ENCODE measurements at places on chromosomes 12 and 14.

DNA sequence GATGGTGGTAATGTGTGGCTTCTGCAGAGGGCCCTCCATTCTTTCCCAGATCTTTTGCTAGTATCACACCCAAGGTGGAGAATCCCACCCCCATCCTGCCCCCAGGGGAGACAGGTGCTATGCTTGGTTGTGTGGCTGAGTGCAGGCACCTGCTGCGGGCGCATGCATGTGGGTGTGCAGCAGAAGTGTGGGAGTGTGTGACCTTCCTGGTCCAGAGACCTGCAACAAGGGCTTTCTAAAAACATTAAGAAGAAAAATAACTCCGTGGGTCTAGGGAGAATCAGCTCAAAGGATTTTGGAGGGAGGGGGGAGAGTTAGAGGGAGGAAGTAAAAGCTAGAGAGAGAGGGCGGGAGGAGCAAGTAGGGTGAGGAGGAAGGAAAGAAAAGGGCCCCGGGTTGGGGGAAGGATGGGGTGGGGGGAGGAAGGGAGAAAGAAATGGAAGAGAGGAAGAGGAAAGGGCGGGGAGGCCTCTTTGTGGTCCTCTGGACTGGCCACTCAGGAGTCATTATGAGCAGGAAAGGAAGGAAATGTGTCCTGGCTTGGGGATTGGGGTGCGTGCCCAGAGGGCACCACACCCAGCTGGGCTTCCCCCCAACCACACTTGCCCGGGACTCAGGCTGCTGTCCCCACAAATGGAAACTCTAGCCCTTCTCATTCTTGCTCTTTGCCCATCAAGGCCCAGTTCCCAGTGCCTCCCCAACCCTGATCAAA lies 3.1 kb upstream of the FIGNL2 start:
- no peak for DNase-seq

- no peak for DNase-seq
These were observed 64.8 kb upstream of the PLEKHA5 start for GRCh38 chr12:19064713-19065112.

DNA sequence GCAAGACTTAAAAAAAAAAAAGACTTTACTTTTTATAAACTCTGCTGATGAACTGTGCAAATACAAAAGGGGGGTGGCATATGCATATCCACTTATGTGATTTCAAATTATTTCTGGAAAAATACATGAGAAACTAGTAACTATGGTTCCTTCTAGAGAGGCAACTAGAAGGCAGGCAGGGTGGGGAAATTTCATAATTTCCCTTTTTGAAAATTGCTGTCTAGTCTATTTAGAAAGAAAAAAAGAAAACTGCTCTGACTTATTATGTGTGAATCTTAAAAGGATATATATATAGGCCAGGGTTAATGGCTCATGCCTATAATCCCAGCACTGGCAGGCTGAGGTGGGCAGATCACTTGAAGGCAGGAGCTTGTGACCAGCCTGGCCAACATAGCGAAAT lies 42.3 kb downstream of the ANAPC7 start:
- no peak for DNase-seq

DNA sequence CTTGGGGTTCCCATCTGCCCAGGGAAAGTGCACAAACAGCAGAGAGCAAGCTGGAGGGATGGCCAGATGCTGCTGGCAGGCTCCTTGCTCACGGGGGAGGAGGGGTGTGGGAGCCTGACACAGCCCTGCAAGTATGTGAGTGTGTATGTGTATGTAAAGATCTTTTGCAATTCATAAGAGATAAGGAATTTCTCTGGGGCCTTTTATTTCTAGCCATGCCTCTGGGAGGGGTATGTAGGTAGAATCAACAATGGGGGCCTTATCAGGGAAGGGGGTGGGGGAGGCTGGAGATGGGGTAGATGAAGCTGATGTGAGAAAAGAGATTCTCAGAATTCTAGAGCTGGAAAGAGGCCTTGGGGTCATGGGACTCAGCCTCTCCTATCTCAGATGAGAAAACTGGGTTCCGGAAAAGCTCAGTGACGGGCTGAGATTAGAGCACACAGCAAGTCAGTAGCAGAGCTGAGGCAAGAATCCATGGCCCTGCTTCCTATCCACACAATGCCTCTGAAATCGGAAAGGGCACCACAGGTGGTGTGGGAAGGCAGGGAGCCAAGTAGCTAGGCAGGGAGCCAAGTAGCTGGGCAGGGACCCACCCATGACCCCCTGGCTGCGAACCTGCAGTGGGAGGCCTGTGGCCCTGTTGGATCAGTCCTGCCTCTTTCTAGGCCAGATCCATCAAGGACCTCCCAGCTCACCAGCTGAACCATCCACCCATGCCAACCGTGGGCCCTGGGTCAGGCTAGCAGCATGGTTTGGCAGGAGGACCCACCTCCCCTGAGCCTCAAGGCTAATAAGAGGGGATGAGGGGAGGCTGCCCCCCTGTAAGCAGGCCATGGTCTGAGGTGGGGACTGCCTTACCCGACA lies 54.7 kb downstream of the PLEKHG3 start:
- no peak for DNase-seq

- DNase-seq, result no peak
These were observed 112.9 kb downstream of the TSPAN9 start for GRCh38 chr12:3190101-3190500.

GRCh38 chr12:3119756-3120601 lies 42.8 kb downstream of the TSPAN9 start:
- DNase-seq, result no peak

DNA sequence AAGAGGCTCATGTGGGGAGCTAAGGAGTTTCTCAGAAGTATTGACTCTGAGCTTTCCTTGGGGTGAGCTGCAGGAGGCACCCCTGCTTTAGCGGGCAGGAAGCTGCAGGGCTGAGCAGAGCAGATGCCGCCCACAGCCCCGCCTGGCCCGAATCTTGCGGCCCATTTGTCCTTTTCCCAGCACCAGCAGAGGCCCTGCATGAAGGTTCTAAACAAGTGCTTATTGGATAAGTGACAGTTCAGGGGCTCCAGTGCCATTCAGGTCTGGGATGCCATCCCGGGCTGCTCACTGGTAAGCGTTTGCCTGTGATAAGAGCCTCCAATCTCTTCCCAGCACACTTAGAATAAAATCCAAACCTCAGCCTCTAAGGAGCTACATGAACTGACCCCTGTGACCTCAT lies 11.4 kb downstream of the RILPL1 start:
- DNase-seq, result no peak

DNA sequence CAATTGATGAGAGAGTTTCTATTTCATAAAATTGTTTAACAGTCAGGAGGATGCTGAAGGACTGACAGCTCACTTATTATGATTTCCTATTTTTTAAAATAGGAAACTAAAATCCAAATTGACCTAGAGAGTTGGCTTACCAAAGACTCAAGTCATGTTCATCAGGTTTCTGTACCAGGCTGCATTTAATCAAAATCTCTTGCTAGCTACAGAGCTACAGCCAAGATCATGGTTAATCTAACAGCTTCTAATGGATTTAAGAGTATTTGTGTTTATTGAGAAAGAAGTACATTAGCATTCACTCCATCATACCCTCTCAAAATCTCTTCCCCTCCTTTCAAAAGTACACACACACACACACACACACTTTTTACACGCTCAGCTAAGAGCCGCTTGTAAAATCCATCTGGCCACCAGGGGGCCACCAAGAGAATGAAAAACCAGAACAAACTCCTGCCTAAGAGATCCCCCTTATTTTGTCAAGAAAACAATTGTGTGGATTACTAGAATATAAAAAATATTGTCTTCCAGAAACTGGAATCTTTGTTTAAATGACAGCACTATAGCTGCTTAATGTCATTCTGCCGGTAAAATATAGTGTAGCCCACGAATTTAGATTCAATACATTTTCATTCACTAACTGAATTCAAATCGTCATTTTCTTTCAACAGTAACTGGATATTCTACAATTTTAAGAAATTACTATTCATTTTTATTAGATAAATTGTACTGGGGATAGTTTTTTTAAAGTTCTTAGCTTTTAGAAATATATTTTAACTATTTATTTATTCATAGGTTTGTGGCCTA lies 334.0 kb downstream of the BTG1 start:
- peak; percentile 78 for DNase-seq

- no peak for DNase-seq
These were observed 274.7 kb downstream of the EGLN3 start for GRCh38 chr14:33676135-33676566.

- no peak for DNase-seq
These were observed 759.7 kb downstream of the GALC start for GRCh38 chr14:87233266-87233665.

DNA sequence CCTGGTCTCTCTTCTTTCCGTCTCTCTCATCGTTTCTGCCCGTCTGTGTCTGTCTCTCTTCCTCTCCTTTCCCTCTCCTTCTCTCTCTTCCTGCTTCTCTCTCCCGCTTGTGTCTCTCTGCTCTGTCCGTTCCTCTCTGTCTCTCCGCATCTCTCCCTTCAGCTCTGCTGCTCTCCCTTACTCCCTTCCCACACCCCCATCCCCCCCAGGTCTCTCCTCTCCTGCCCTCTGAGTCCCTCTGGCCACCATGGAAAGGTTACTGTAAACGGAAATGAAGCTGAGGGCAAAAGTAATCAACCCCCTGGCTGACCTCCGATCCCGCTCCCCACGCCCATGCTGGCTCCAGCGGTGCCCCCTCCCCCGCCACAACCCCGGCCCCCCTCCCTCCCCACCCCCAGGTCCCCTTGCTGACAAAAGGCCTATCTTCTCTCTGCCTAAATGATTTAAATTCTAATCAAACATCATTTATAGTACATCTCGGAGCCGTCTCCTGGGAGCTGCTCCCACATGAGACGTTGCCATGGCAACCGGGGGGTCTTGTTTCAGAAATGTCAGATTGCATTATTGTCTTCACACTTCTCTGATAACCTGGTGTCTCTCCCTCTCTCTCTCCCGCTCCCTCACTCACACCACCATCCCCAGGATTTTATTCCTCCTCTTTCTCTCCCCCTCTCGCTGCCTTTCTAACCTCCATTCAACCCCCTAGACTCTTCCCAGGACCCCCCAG lies 203.8 kb downstream of the RBM19 start:
- no peak for DNase-seq

GRCh38 chr12:62586850-62587249 lies 120.2 kb downstream of the MON2 start:
- DNase-seq, result no peak

- DNase-seq, result no peak
These were observed 703.6 kb upstream of the FLRT2 start for GRCh38 chr14:84826294-84826693.

GRCh38 chr14:36805131-36805559 lies 143.5 kb downstream of the PAX9 start:
- DNase-seq, result no peak

- no peak for DNase-seq
These were observed 1221.0 kb downstream of the AACS start for GRCh38 chr12:126286203-126286602.

DNA sequence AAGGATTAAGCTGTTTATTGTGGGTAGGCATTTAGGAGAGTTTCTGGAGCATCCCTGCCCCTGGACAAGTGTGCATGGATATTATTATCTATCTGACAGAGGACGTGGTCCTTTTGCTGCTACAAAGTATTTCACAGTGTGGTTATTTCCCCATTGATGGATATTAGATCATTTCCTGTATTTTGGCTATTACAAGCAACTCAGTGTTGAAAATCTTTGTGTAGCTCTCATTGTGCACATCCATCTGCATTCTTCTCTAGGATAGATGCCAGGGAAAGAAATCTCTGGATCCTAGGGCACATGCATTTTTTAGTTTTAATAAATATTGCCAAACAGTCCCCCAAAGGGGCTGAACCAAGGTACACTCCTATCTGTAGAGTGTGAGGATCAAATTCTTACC lies 154.3 kb upstream of the SRRM4 start:
- DNase-seq, result no peak

DNA sequence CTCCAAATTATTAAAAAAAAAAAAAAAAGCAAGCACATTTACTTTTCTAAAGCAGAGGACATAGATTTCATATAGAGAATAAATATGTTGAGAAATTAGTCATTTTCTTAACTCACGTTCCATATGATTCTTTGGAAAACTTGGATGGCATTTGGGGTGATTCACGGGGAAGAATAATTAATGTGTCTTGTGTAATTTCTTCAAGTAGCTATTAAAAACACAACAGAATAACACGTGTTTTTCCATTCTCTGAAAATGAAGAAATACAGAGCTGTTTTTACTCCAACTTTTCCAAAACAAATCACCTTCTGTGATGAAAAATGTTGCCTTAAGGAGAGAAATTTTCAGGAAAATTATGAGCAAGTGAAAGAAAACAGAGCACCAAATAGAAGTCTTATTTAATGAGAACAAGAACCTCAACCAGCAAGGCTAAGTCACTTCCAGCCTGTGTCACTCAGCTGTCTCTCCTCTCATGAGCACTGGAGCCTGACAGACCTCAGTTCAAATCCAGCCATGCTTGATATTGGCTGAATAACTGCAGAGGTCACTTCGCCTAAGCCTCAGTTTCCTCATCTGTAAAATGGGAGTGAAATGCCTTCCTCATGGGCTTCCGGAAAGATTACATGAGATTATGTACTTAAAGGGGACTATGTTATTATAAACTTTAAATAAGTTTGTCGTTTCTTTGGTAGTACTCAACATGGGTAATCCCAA lies 42.8 kb upstream of the NUAK1 start:
- DNase-seq, result no peak

DNA sequence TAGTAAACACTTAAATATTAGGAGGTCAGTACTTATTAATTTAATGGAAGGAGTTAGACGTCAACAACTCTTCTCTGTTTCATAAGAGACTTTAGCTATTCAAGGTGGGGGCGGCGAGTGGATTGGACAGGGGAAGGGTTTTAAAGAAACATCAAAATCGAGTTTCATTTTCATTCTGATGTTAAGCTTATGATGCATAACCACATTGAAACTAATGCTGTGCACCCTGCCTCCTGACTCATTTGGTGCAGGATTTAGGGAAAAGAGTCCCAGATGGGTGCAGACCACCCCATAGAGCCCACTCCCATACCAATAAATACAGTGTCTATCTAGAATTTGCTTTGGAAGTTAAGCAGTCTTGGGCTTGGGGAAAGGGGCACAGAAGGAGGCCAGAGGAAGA lies 7.4 kb downstream of the ZBTB39 start:
- peak; percentile 66 for DNase-seq

DNA sequence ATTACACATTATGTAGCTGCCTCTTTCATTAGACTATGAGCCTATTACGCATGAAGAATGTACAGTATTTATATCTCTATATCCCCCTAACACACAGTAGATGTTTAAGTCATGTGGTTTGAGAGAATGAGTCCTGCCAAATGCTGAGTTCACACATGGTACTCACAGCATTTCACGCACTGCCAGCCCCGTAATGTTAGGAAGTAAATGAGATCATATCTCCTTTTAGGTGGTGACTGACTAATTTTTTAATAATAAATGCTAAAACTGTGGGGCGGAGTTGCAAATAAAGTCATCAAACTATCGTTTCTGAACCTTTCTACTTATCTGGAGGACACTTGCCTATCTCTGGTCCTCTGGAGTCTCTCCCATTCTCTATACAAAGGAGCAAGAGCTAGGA lies 343.8 kb downstream of the ADAMTS20 start:
- DNase-seq, result no peak

All from stimulated activated CD4-positive, alpha-beta T cell treated with anti-CD3 and anti-CD28 coated beads, Interleukin-4, amount 100 ng/mL, for 24 hours (primary cell).